ENCODE measurements at places on chromosomes 16 and 17.

DNA sequence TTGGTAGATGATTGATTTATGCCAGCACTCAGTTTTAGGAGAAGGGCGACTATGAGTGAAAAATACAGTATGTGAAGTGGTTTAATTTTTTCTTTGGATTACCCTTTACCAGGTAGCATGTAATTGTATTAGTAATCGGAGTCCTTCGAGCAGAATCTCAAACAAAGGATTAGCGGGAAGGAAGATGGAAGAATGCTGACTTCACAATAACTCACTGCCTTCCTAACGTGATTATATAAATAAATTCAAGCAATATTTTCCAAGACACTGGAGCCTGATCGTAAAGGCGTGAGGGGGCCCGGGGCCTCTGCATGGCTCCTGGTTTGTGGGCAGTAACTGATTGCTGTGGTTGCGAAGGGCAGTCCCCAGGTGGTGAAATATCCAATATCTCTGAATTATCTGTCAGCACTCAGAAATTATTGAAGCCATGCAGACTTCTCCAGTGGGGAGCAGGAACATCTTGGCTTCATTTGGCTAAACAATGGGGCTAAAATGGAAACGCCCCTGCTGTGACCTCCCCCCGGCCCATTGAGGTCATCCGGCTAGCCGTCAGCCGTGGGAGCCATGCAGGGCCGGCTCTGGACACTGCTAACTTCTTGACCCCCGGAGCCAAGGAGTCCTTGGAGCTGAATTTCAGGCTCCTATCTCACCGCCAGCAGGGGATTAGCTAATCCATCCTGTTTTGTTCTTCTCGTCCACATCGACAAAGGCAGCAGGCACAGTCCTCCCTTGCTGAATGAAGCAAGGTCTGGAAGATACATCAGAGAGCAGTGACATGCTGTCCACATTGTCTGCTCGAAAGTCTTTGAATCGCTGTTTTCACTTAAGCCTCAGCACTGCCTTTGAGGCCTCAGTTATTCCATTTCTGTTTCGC lies 295.9 kb upstream of the N4BP1 start:
- no peak for DNase-seq

DNA sequence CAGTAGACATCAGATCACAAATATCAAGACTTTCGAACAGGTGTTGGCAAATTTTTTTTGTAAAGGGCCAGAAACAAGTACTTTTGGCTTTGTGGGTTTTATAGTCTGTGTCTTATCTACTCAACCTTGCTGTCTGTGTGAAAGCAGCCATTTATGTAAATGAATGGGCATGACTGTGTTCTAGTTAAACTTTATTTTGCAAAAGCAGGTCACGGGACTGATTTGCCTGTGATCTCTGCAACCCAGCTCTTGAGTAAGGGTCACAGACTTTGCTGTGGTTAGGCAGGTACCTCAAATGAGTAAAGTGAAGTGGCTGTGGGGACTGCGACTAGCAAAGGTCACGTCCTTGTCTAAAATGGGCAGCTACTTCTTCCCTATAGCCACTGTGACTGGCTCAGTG lies 136.5 kb downstream of the FTO start:
- no peak for DNase-seq

DNA sequence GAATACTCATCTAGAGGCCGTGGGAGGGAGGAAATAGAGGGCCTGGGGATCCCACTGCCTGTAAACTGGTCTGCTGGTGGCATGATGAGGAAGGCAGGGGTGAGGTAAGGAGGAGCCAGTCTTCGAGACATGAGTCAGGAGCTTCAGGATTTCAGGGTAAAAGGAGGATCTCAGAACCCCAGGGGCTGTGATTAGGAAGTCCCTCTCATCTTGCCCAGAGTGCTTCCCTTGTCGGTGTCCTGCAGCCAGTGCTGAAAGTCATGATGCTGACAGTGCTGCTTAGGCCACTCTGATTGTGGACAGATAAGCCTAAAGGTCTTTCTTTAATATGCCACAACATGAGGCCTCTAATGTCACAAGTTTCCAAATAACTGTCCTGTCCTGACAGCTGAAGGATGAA lies 29.6 kb downstream of the COG4 start:
- no peak for DNase-seq

DNA sequence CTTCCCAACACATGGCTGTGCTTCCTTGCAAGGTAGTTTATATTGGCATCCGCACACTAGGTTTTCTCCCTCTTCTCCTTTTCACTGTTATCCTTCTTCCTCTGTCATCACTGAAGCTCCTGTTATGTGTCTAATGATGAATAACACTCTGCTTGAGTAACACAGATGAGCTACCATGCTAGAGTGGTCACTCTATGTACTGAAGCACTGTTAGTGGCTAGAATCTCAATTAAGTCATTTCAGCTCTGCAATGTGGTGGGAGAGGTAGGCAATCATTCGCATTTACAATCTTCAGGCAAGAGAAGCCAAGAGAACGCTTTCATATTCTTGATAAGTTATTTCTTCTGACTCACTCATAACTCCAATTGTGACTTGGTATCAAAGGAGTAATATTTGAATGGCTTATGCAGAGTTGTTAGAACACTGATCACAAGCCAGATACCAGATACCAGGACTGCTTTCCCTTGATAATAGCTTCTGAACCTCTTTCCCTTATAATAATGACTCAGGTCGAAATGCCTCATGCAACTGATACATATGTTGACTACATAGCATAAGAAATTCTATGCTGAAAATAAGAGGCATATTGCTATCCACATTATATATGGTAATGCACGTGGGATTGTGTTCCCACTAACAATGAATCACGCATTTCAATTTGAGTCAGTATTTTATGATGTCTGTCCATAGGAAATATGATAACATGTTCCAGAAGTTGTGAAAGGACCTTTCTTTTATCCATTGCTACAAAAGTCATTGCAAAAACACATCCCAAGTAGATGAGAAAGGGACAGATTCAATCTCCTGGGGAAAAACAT lies 158.0 kb upstream of the HS3ST3A1 start:
- DNase-seq = no peak

- no peak for DNase-seq
Measured at GRCh38 chr16:7351610-7352510, 19.2 kb downstream of the RBFOX1 start.

DNA sequence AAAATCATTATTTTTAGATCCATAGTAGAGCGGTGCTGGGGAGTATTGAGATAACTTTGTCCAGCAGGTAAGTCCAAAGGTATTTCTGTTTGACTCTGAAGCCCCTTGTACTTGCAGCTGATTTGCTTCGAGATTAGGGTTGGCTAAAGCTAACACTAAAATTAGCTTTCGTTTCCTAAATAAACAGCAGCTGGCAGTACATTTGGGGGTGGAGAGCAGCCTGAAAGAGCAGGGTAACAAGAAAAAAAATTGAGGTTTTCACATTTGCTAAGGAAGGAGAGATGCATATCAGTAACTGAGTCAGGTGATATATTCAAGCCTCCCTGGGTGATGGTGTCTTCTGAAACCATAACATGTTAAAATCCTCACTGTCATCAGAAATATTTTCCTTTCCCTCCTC lies 37.4 kb upstream of the TMC5 start:
- DNase-seq = no peak

DNA sequence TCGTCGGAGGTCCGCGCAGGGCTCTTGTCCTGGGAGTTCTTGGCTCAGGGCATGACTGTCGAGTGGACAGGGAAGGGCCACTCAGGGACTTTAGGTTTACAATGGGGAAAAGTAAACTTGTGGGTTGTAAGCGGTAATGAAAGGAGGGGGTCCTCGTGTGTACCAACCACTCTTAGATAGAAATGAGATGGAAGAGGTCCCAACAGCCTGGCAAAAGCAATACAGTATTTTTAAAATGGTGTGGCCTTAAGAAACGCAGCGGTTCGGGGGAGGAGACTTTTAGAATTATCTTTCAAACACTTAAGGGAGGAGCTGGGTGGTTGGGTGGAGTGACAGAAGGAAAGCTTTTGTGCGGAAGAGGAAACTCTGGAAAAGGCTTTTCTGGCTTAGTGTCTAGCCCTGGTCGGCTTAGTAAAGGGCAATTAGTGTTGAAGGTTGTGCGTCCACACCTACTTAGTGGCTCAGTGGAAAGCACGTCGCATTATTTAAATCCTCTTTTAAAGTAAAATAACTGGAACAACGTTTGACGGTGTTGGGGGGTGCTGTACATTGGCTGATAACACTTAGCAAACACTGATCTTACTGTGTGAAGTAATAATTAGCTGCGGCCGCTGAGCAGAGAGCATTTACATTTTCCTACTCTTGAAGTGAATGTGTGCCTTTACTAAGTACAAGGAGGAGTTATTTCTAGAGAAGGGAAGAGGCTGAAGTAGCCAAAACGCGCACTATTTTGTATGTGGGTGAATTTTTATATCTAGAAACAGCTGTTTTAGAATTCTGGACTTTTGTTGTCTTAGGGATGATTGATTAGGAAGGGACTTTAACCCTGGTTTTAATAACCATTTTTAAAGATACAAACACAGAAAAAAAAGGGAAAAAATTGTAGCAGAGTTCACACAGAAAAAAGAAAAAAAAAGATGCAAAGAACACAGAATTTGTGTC lies 1.0 kb downstream of the WSB1 start:
- peak; percentile 25 for DNase-seq

DNA sequence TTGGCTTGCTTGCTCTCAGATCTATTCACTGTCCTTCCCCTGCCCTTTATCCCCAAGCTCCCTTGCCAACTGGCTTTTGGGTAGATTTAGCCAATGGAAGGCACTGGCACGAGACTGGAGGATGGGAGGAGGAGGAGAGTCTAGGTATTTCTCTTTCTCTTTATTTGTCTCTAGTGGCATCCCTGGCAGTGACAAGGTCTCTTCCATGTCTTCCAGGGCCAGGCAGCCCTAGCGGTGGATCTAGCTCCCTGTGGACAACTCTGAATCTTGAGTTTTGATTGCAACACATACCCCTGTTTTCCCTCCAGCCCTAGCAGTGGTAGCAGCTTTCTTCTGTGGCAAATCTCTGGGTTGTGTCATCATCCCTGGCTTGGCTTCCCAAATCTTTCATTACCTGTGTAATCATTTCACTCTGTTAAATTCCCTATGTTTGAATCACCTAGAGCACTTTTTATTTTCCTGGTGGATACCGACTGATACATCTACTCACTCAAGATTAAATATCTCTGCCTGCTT lies 171.1 kb upstream of the IRX6 start:
- no peak for DNase-seq

GRCh38 chr16:89094252-89094879 lies 714 bp downstream of the ACSF3 start:
- DNase-seq = peak; percentile 26

GRCh38 chr16:35207059-35207999 lies 1747.9 kb downstream of the TP53TG3F start:
- no peak for DNase-seq

GRCh38 chr17:59300941-59301340 lies 30.5 kb upstream of the YPEL2 start:
- no peak for DNase-seq

DNA sequence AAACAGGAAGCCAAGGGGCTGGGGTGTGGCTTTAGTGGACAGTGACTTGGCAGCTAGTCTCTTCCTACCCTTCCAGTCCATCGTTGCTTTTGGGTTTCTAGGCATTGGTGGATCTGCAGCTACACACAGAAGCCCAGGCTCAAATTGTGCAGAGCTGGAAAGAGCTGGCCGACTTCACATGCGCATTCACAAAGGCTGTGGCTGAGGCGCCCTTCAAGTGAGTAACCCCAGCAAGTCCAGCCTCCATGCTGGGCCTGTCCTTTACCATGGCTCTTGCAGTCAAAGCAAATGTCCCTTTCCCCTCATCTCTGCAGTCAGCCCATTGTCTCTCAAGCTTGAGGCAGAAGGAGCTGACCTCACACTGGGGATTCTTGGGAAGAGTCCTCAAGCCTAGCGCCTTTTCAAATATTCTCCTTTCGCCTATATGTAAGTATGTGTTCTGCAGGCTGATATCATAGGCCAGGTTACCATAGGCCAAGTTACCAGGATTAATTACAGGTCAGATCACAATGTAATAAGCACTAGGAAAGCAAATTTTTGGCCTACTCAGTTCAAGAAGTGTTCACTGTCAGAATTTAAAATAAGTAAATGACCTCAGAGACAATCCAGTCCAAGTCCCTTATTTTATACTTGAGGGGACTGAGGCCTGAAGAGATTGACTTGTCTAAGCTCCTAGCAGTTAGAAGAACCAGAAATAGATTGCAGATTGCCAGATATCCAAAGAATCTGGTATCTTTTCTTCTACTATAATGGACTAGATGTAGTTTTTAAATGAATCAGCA lies 6.5 kb downstream of the EME1 start:
- DNase-seq = no peak

DNA sequence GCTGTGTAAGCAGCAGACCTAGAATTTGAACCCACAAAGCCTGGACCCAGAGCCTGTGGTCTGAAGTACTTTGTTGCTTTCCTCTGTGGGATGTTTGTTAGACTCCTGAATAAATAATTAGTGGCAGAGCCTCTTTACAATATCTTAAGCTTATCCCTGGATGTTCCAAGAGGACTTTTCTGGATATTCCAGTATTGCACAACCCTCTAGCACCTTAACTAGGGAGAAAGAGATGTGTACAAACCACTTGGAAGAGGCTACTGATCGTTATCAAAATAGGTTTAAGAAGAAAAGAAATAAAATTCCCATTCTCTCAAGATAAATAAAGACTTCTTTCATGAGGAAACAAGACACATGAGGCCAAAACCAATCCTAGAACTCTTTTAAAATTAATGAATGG lies 632.4 kb downstream of the CDH11 start:
- DNase-seq = no peak

DNA sequence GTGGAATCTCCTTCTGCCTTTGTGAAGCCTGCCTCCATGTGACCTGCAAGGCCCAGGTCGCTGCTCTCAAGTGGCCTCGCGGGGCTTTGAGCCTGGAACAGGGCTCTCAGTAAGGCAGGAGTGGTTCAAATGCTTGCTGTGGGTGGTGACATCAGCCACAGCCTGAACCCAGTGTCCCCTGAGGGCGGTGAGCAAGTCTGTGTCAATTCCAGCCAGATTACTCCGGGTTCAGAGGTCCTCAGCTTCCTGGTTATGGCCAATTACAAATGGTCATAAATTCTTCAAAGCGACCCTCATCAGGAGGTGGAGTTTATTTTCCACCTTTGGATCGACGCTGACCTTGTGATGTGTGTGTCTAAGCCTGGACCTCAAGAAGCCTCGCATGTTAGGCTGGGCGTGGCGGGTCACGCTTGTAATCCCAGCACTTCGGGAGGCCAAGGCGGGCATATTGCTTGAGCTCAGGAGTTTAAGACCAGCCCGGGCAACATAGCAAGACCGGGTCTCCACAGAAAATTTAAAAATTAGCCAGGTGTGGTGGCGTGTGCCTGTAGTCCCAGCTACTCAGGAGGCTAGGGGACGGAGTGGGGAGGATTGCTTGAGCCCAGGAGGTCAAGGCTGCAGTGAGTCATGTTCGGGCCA lies 17.3 kb downstream of the LGALS3BP start:
- DNase-seq = no peak

DNA sequence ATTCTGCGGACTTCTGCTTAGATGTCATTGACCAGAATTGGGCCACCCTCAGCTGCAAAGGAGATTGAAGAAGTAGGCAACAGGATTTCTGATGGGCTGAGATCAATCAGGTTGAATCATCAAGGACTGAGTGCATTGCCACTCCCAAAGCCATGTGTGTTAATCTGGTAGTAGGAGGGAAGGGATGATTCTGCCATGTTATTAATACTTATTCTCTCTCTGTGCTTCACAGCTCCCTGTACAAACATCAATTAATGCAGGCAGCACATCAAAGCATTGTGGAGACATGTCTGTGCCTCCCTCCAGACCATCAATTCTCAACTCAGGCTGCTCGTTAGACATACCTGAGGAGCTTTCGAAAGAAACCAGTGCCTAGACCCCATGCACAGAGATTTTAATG lies 11.6 kb downstream of the LRRC3C start:
- no peak for DNase-seq

GRCh38 chr17:31225831-31226230 lies 71.2 kb downstream of the OMG start:
- no peak for DNase-seq
